ENCODE measurements at places on chromosomes 16 and 17.

DNA sequence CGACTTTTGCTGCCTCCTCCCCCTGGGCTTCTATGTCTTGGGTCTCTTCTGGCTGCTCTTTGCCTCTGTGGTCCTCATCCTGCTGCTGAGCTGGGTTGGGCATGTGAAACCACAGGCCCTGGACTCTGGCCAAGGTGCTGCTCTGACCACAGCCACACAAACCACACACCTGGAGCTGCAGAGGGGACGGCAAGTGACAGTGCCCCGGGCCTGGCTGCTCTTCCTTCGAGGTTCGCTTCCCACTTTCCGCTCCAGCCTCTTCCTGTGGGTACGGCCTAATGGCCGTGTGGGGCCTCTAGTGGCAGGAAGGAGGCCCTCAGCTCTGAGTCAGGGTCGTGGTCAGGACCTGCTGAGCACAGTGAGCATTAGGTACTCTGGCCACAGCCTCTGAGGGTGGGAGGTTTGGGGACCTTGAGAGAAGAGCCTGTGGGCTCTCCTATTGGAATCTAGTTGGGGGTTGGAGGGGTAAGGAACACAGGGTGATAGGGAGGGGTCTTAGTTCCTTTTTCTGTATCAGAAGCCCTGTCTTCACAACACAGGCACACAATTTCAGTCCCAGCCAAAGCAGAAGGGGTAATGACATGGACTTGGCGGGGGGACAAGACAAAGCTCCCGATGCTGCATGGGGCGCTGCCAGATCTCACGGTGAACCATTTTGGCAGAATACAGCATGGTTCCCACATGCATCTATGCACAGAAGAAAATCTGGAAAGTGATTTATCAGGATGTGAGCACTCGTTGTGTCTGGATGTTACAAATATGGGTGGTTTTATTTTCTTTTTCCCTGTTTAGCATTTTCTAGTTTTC, 2.3 kb downstream of the GP1BA start:
- no peak for DNase-seq

DNA sequence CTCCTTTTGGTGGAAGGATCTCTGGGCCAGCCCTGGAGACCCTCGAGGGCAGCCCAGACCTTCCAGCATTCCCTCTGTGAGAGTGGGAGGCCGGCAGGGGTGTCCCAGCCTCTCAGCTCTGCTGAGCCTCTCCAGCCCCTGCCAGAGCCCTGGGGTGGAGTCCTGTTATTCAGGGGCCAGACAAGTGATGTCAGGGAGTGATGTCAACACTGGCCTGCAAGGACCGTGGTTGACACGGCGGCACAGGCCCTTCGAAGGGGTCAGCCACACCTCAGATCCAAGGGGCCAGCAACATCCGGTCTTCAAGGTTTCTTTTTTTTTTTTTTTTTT, 231.2 kb downstream of the KATNIP start:
- DNase-seq: no peak

GRCh38 chr16:85750146-85750826, 610 bp downstream of the C16orf74 start:
- peak; percentile 42 for DNase-seq

GRCh38 chr17:66451188-66452149, 149.1 kb downstream of the PRKCA start:
- no peak for DNase-seq

- no peak for DNase-seq
Measured at GRCh38 chr17:28326114-28326513, 7.1 kb downstream of the TMEM97 start.

DNA sequence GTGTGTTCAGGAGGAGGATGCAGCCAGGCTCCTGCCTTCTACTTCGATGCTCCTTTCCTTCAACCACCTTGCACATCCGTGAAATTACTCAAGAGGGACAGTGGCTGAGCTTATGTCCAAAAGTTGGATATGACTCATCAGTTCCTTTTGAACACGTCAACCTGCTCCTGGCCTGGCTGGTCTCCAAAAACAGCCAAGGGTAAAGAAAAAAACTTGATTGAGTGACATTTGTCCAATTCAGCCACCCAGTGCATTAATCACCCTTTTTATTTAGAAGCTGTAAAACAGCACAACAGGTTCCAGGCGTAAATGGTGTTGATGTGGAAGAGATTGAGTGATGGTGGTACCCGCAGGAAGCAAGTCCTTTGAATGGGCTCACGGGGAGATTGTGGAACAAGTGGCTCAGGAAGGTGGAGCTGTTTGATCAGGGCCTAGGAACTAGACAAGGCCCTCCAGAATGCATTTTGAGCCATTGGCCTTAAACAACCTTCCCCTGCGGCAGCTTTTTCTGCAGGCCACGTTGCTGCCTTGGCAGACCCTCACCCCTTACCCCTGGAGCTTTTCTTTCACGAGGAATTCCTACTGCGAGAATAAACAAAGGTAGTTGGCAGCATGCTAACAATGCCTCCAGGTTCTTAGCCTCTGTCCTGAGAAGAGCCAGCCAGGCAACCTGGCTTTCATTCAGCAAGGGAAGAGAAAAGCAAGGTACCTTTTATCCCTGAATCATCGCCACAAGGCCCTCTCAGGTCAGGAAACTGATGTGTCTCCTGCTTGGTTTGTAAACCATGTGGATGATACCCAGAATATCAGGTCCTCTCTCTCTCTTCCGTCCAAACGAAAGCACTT, 173.3 kb upstream of the CACNG5 start:
- DNase-seq: no peak

DNA sequence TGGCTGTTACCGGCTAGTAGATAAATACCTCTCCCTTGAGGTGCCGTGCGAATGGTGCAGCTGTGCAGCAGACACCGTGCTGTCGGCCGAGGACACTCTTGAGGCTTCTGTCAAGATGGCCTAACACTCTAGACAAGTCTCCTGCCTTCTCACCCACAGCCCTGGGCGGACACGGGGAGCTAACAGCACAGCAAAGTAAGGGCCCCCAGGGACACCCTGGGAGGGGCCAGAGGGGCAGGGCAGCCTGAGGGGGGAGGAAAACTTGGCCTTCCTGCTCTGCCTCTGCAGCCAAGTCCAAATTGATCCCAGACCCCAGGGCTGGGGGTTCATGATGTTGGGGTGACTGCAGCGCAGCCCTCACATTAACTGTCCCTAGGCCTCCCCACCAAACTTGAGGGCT, 210.2 kb downstream of the RPTOR start:
- DNase-seq: no peak

DNA sequence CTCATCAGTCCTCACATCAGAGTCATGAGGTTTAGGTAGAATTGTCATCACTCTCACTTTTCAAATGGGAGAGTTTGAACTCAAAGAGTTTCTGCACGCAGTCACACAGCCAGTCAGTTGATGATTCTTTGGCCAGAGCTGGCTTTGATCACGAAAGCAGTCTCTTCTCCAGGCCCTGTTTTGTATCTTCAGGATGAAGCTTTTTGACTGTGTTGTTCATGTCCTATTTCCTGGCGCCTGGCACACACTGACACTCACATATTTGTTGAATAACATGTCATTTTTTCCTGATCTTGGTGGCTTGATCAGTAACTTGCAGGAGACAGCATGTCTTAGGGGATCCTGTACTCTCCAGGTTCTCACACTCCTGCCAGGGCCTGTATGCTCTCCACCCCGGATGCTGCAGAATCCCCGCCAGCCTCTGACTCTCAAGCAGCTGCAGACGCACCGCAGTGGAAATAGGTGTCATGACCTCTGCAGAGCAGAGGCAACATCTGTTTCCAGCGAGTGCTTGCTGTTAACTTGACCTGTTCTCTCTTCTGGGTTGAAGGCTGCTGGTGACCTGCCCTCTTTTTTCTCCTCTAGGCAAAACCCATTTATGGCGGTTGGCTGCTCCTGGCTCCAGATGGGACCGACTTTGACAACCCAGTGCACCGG, 33.0 kb downstream of the MPRIP start:
- no peak for DNase-seq

DNA sequence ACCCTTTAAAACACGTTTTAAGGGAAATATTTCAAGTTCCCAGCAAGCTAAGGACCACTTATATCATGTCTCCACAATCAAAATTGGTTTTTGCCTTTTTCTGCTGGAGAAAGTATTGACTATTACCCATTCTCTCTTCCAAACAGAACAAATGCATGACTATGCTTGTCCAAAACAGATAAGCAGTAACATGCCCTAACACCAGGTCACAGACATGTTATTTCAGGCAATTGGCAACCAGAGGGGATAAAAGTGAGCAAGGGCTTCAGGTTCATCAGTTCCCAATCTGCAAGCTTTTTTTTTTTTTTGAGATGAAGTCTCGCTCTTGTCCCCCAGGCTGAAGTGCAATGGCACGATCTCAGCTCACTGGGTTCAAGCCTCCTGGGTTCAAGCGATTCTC, 15.0 kb downstream of the SKA2 start:
- DNase-seq: no peak

DNA sequence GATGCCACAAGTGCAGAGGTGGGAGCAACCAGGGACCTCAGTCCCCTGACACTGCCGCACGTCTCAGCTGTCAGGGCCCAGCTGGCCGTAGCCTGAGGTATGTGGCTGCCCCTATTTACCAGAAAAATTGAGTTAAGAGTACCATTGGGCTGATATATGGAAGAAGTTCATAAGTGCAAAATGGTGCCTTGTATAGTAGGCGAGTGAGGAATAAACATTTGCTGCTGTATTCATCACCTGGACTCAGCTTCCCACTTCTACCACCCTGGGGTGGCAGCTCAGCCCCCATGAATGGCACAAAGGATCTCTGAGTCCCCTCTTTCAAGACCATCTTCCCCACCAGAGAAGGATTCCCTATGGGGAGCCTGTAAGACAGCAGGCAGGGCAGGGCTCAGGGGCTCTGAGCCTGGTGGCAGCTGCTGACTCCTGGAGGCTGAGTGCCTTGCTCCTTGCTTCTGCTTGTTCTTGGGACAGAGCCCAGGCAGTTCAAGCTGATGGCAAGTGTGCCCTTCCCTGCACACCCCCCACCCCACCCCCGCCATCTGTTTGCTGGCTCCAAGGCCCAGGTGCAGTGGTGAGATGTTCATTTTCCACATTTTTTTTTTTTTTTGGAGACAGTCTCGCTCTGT, 29.0 kb downstream of the TRPV2 start:
- DNase-seq: peak; percentile 43

GRCh38 chr17:49381033-49381432, 19.0 kb upstream of the ZNF652 start:
- no peak for DNase-seq

GRCh38 chr16:23343643-23344612, 41.8 kb downstream of the SCNN1B start:
- DNase-seq: no peak

DNA sequence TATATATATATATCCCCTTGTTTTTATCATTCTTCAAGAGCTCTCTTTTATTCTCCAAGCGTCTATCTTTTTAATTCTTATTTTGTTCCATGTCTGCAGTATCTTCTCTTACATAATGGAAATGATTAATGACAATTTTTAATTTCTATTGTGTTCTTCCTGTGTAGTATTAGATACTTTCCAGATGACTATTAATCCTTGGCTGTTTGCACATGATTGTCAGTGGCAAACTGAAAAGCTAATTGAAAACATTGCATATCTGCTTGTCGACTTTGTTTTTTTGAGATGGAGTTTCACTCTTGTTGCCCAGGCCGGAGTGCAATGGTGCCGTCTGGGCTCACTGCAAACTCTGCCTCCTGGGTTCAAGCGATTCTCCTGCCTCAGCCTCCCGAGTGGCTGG, 124.7 kb downstream of the BCAS3 start:
- DNase-seq: no peak

- no peak for DNase-seq
Measured at GRCh38 chr17:28204751-28205150, 114.2 kb upstream of the TMEM97 start.

DNA sequence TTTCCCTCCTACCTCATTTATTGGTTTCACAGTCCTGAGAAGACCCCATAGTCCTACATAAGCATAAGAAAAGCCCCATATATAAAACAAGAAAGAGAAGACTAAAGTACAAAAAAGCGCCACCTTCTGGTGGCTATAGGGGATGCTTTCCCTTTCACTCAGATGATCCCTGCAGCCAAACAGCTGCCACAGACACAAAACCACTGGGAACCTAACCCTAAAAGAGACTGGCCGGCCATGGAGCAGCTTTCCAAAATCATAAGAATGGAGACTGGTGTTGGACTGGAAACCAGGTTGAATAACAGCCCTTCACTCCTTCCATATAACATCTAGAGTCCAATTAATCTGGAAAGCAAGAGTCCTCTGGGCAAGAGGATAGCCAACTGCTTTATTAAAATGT, 11.4 kb downstream of the DYNC1LI2 start:
- peak; percentile 29 for DNase-seq
